ENCODE measurements at places on chromosomes 12 and 14.

DNA sequence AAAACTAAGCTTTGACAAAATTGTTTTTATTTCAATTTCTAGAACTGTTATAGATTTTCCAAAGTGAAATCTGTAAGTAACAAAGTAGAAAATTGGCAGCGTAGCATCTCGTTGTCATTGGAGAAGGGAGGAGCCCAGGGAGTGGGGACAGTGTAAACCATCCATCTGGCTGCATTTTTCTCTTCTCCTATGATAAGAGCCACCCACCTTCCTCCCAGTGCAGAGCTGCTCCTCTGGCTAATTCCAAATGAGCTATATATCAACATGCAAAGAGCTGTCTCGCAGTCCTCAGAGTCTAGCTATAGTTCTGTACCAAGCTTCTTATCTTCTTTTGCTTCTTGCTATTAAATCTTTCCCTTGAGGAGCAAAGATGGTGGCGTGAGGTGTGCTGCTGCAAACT lies 56.6 kb downstream of the SCN8A start:
- no peak for DNase-seq

GRCh38 chr12:3994500-3994899 lies 121.3 kb upstream of the PARP11 start:
- no peak for DNase-seq

DNA sequence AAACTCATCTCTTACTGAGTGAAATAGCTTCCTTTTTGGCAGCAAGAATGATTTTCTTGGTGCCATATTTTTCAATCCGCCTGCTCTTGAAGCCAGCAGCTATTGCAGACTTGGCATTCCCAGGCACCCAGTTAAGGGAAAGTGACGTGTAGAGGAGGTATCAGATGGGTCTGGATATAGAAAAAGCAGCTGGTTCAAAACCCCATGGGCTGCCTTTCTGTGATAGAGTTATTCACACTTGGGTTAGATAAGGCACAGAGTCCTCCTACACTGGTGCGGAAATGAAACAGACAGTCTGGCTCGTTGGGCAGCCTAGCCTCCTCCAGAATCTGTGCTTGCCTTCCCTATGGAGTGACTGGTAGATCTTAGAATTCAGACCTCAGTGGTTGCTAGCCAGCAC lies 62.2 kb downstream of the PTPN11 start:
- no peak for DNase-seq

DNA sequence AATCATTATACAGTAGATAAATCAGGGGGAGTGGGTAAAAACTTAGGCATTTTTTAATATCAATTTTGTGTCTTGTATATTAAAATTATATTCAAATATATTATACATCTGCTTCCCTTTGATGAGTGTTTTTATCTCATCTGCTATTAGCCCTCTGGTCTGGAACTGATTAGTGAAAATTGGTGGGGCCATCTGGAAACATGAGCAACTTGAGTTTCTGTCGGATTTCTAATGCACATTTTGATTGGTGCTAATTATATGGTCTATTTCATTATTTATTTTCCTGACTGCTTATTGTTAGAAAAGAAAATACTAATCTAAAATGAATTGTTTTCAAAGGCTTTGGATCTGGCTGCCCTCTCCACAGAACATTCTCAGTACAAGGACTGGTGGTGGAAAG lies 28.2 kb downstream of the TTC8 start:
- DNase-seq = no peak

- DNase-seq = no peak
Measured at GRCh38 chr12:76519538-76519937, 40.0 kb downstream of the OSBPL8 start.

DNA sequence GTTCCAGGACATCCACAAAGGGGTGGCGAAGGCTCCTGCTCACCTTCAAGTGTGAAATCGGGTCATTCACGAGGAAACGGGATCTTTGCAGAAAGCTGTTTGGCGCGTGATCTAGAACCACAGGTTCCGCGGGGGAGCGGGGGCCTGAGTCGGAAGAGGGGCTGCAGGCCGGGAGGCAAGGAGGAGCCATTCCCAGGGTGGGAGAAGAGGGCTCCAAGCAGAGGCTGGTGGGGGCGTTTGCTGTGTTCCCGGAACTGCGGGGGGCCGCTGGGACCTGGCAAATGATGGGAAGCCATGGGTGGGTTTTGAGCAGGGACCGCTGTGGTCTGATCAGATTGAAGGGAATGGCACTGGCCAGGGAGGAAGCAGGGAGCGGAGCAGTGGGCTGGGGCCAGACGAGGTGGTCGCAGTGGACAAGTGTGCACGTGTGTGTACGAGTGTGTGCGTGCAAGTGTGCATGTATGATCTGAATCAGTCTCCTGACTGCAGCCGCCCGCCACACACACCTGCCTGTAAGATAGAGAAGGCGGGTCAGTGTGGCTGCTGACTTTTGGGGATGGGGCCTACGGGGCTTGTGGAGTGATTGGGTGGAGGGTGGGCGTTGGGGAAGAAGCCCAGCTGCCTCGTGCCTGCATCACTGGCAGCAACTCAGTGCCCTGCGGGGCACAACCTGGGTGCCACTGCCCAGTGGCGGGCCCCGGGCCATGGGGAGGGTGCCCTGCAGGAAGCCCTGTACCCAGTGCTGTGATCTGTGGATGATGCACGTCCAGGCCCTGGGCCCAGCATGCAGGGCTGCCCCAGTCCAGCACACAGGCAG lies 141.9 kb downstream of the KIF26A start:
- no peak for DNase-seq

DNA sequence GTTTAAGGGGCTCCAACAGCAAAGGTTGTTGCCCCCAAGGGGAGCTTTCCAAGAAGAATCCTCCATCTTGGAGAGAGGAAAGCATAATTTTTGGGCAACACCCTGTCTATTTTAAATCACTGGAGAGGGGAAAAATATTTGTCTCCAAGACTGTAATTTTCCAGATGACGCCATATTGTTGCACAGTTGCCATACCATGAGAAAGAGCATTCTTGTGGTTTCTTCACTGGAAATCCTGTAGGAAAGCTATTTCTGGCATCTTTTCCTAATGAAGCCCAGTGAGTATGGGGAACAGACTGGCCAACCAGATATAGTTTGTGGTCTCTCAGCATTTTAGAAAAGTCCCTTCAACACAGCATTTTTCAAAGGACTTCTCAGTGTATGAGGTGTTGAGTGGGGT lies 88.1 kb upstream of the MANSC4 start:
- no peak for DNase-seq

DNA sequence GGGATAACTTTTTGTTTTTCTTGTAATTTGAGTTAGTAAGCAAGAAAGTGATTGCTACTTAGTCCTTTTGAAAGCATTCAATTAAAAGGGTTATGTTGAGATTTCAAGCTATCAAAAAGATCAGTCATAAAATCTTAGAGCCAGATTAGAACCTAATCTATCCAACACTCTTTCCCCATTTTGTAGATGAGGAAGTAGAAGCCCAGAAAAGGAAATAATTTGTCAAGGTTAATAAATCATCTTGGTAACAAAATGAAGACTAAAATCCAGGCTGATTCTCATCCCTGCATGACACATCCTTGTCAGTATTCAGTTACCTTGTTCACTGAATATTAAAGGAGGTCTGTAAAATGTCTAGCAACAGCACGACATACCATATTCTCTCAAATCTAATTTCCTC lies 26.5 kb downstream of the PPP1R13B start:
- DNase-seq = no peak

DNA sequence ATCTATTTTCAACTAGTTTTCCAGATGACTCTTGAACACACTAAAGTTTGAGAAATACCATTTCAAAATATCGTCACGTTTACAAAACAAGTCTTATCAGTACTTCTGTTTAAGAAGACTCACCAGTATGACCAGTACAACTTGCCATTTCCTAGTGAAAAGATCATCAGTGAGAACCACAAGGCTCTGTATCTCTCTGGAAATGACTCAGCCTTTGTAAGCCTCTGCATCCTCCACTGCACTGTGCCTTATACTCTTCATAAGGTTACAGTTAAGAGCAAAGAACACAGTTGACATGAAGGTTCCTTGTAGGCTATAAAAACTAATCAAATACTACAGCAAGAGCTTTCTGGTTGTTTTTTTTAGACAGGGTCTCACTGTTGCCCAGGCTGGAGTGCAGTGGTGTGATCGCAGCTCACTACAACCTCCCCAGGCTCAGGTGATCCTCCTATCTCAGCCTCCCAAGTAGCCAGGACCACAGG lies 5.7 kb upstream of the VTI1B start:
- no peak for DNase-seq

GRCh38 chr12:122422730-122423257 lies 325 bp upstream of the CLIP1 start:
- DNase-seq = peak; percentile 21

DNA sequence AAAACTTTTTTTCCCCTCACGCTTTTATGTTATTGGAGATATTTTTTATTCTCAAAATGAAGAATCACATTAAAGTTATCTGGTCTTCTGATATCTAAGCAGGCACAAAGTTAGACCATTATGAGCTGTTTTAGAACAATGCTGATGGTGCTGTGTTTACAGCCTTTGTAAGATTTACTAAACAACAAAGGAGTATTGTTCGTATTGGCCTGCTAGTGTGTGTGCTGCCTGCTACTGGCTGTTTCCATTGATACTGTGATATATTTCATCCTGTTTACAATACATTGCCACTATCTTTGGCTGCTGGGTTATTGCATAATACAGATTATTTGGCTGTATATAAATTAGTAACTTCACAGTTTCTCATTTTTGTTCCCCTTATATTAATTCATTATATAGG lies 220.8 kb downstream of the ITPR2 start:
- DNase-seq = no peak

GRCh38 chr12:7834701-7835100 lies 38.0 kb downstream of the SLC2A14 start:
- DNase-seq = no peak

DNA sequence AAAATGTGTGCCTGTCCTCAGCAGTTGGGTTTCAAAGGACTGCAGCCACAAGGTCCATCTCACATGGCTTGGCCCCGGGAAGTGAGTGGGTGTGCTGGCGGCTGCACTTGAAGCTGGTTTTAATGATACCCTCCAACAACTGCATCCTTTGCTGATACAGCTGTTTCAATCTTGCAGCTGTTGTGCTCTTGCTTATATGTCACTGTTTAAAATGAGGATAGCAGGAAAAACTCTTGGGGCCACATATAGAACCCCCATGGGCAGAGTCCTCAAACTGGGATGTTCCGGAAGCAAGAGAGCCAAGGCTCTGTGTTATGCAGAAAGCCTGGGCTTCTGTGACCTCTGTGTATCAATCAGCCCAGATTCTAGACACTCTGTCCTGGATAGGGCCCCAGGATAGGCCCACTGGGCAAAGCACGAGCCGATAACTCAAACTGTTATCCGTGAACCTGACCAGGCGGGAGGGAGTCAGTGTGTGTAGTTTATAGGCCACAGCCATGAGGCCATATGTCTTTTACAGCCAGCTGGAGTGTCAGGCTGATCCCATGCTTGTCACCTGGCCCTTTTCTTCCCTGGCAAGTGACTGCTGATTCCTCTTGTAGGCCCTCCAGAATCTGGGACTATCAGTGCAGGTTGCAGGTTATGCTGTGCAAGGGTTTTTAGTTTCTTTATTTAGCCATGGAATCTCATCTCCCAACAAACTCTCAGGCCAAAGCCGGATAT lies 74.3 kb downstream of the SSPN start:
- no peak for DNase-seq

GRCh38 chr14:77869340-77869739 lies 69.4 kb downstream of the ADCK1 start:
- no peak for DNase-seq

GRCh38 chr12:66109056-66109455 lies 21.5 kb downstream of the LLPH start:
- no peak for DNase-seq

GRCh38 chr12:1629338-1630132 lies 504 bp downstream of the WNT5B start:
- no peak for DNase-seq

DNA sequence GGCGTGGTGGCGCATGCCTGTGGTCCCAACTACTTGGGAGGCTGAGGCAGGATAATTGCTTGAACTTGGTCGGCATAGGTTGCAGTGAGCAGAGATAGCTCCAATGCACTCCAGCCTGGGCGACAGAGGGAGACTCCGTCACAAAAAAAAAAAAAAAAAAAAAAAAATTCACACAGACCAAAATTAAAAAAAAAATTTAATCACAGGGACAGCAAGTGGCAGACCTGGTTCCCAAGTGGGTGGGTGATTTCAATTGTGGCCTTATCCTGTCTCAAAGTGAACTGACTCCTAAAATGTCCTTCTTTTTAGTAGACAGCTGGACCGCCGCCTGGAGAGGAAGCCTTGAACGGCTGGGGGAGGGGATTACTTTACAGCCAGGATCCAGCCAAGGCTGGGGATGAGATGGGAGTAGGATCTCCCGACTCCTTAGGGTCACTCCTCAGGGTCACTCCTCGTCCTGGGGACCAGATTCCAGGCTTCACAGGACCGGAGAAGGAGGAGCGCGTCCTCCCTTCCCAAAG lies 1.5 kb upstream of the KCNH3 start:
- DNase-seq = no peak

DNA sequence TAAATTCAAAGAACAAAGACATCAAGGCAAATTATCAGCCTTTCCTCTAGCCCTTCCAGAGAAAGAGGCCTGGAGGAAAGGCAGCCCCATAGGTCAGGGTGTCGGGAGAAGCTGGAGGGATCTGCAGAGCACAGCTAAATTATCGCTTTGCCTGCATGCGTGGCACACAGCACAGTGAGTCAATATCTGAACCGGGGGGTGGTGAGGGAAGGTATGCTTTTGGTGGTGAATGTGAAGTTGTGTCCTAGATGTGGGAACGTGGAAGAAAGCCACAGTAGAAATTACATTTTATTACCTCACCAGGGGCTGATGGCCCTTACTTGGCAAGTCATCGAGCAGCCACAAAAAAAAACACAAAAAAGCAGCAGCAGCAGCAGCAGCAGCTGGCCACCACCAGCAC lies 243.2 kb downstream of the EGLN3 start:
- no peak for DNase-seq

DNA sequence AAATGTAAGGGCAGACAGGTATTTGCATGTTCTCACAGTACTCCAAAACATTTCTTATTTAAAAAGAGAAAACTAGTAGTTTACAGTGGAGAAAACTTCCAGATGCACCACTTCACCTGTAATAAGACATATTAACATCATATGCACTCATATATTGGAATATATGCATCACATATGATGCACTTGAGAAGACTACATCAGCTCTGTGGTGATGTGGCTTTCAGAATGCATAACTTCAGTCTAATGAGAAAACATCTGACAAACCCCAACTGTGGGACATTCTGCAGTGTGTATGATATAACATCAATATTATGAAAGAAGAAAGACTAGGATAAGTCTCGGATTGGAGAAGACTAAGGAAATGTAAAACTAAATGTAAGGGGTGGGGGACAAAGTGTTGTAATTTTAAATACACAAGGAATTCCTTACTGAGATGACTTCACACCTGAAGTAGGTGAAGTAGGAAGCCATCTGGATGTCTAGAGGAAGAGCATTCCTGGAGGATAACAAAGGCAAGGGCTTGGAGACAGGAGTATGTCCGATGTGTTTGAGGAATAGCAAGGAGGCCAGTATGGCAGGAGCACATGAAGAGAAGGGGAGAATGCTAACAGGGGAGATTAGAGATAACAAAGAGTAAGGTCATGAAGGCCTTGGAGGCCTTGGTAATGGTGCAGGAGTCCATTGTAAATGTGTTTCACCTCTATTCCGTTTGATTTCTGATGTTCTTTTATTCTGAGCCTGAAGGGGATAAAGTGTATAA lies 49.0 kb downstream of the CNOT2 start:
- DNase-seq = no peak

GRCh38 chr14:52327374-52328226 lies 13.5 kb downstream of the PTGER2 start:
- DNase-seq = no peak

All from activated effector memory CD4-positive, alpha-beta T cell treated with Interleukin-2 at 50 U/mL for 16 hours (primary cell).